ENCODE measurements at places on chromosomes 5 and 9. TPM values are rescaled to one million over a fixed set of nuclear protein-coding genes. Genes with fewer than 3 reads are reported as not detected.

DNA sequence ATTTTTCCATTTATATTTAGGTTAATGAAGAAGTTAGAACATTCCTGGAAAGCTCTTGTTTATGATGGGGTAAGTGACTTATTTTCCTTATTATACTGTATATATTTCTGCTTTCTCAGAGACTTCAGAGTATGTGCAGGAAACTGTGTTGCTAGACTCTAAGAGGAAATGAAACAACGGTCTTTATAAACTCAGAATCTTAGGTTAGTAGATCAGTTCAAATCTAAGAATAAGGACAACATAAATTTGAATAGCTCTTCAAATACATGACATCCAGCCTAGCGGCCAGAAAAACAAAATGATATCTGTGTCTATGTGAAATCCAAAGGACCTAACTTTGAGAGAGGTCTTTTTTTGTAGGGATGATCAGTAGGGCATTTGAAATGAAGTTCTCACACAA lies 94.3 kb downstream of the PRKACG start:
- no peaks in the 10 kb centered on the region for H3K36me3 ChIP-seq
- H3K27me3 ChIP-seq, result no peaks in the 10 kb centered on the region
- no peak overlapping the region for H3K4me3 ChIP-seq
- no peak overlapping the region for H3K27ac ChIP-seq
- no peak for DNase-seq
- H3K4me1 ChIP-seq, result peaks cover 17% of the 10 kb centered on the region

Gene TNIP1
- 263 TPM for total RNA-seq

DNA sequence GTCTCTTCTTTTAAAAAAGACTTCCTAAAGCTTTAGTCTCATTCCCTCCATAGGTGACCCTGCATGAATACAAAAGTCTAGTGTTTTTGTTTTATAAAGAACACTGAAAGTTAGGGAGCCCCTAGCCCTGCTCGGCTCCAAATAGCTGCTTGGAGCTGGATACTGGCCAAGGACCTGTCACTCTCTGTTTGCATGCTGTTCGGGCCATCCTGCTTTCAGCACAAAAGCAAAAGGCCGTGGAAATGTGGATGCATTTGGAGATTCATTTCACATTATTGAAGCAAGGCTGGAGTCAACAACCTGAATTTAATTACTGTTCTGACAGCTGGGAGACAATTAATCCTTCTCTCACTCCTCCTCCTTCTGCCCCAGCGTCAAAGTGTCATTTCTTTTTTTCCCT lies 151.7 kb upstream of the NMUR2 start:
- H3K4me3 ChIP-seq, result no peak overlapping the region
- no peak overlapping the region for H3K27ac ChIP-seq
- no peaks in the 10 kb centered on the region for H3K36me3 ChIP-seq
- H3K27me3 ChIP-seq, result no peaks in the 10 kb centered on the region
- no peaks in the 10 kb centered on the region for H3K4me1 ChIP-seq

DNA sequence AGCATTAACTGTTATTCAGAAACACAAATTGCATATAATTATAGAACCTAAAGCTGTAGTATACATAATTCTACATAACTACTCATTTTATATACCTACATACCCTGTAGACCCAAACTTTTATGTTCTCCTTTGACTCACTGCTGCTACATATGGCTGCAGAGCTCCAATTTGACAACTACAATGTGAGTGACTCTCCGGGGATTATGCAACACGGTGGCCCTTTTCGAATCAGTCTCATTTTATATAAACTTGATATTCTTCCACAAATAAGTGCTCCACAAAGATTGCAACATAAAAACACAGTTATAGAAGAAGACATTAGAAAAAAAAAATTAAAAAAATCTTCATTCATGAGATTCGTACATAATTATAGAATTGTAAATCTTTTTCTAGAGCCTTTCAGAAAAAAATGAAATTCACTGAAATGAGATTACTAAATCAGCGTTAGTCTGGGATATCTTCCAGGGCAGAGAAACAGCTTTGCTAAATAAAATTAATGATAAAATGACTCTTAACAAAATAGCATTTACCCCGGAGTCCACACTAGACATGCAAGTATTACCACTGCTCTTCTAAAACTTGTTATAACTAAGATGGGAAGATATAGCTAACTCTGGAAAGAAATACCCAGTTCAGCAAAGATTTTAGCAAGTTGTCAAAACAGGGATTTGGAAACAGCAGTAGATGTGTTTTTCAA lies 52.6 kb downstream of the SRFBP1 start:
- H3K4me1 ChIP-seq, result peaks cover 9% of the 10 kb centered on the region
- no peaks in the 10 kb centered on the region for H3K27me3 ChIP-seq
- no peak overlapping the region for H3K27ac ChIP-seq

Measured in activated naive CD4-positive, alpha-beta T cell treated with anti-CD3 and anti-CD28 coated beads for 36 hours (primary cell).